Inflammatory macrophage (primary cell): ENCODE measurements at places on chromosomes 16 and 17.

- no peak for DNase-seq
These were observed 66.4 kb downstream of the PRKCB start for GRCh38 chr16:23902034-23902747.

DNA sequence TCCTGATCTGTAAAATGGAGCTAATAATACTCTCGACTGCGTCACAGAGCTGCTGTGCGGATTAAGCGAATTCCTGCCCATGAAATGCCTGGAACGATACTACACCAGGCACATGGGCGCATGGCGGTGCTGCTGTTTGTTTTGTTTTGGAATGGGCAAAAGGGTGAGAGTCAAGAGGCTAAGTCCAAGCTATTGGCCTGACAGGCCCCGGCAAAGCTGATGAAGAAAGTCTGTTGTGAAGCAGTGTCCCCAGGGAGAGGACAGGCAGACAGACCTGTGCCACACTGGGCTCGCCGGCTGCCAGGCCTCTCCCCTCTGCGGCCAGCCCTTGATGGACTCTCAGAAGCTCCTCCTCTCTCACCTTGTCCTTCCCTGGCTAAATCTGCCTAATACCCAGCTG, 31.3 kb upstream of the RASD1 start:
- DNase-seq = no peak

- DNase-seq = no peak
These were observed 219.4 kb downstream of the TANC2 start for GRCh38 chr17:63185420-63185819.

- DNase-seq = no peak
These were observed 75.5 kb downstream of the RAP1GAP2 start for GRCh38 chr17:2871720-2872119.

DNA sequence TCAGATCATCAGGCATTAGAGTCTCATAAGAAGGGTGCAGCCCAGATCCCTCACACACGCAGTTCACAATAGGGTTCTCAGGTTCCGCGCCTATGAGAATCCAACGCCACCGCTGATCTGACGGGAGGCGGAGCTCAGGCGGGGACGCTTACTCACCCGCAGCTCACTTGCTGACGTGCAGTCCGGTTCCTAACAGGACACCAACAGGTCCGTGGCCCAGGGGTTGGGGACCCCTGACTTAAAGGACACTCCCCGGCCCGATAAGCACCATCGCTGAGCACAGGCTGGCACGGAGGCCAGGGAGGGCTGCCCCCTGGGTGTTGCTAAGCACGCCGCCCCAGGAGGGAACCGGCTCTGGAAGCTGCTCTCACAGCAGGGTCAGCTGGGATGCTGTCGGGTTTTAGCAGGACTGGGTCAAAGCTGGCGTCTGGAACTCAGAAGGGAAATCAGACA, 30.1 kb upstream of the BAHCC1 start:
- DNase-seq = peak; percentile 36
